Substantia nigra (tissue), 51 donors: ENCODE measurements at places on chromosomes 5 and 9.

- DNase-seq = no peak
These were observed 46.4 kb upstream of the ALDH1B1 start for GRCh38 chr9:38345851-38346755.

DNA sequence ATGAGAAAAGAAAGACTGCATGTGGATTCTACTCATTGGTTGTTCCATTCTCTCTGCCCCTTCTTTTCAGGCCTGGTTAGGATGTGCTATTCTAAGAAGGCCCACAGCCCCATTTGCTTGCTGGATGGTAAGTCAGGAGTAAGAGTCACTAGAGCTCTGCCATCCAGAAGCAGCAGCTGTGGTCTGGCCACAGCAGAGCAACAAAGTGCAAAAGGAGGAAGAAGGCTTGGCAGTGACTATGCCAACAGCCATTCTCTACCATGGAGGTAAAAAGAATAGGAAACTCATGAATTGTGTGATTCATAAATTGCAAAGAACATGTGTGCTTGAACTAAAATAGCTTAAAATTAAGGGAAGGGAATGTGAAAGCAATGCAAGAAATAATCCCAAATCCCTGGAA is 20.9 kb downstream of the KLHL3 start:
- no peak for DNase-seq

DNA sequence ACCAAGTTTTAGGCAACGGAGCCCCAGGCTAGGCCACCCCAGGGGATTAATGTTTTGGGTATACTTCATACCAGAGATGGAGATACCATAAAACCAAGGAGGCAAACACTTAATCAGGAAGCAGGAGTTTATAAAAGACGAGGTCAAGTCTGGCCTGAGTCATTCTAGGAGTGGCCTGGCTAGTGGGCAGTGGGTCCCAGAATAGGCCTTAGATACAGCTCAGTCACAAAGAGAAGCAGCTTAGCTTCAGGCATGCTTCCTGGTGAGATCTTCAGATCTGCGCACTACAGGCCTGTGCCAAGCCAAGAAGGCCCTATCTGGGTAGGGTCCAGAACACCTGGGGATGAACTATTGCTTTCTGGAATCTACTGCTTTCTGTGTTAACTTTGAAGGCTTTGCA is 20.6 kb upstream of the NR5A1 start:
- DNase-seq = no peak

DNA sequence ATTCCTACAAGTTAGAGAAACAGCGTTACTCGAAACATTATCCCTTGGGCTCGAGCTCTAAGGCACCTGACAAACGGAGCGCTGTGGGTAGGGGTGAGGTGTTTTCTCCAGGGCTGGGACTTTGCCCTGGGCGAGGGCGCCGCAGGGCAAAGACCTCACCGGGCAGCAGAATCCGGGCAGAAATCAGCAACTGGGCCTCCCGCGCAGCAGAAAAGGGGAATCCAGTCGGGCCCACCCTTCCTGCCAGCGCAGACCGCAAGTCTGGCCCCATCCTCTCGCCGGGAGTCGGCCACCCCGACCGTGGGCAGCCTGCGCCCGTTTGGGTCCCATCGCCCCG is 430 bp upstream of the MSH3 start:
- no peak for DNase-seq
